ENCODE measurements at places on chromosomes 16 and 17.

DNA sequence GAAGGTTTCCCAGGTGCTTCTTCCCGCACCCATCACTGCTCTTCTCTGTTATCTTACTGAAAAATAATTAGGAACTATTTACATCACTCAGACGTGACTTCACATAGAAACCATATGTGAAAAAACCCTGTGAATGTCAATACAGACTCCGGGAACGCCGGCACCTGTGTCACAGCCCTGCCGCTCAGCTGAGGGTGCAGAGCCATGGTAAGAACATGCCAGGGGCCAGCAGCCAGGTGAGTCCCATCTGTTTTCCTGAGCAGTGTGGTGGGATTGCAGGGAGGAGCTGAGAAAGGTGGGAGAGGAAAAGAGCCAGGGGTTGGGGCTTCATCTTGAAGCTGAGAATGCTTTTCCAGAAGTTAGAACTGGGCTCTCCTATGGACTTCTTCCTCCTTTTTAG, 13.7 kb downstream of the FOXF1 start:
- no peak for DNase-seq

- no peak for DNase-seq
Measured at GRCh38 chr17:48704361-48705248, 17.7 kb downstream of the PRAC1 start.

GRCh38 chr16:733382-734207, 6.7 kb downstream of the HAGHL start:
- DNase-seq = peak; percentile 50

DNA sequence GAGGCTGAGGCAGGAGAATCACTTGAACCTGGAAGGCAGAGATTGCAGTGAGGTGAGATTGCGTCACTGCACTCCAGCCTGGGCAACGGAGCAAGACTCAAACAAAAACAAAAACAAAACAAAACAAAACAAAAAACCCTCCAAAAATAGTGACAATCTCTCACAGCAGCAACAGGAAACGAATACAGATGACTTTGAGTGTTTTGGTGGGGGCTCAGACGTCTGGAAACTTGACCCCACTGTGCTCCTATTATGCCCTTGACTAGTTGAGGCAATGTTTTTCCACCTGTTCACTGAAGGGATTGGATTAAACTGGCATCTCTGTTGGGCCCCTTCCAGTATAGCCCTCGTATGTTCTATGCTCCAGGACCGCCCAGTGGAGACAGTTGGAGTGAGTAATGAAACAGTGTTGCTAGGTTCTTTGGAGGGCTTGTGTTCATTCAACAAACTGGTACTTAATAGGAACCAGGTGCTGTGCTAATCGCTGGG, 167.0 kb downstream of the UTP18 start:
- no peak for DNase-seq

- DNase-seq = no peak
Measured at GRCh38 chr16:10086620-10087019, 95.6 kb downstream of the GRIN2A start.

- DNase-seq = no peak
Measured at GRCh38 chr16:23629516-23629915, 11.6 kb downstream of the PALB2 start.

- DNase-seq = peak; percentile 22
Measured at GRCh38 chr17:82767041-82767754, 15.3 kb downstream of the TBCD start.

DNA sequence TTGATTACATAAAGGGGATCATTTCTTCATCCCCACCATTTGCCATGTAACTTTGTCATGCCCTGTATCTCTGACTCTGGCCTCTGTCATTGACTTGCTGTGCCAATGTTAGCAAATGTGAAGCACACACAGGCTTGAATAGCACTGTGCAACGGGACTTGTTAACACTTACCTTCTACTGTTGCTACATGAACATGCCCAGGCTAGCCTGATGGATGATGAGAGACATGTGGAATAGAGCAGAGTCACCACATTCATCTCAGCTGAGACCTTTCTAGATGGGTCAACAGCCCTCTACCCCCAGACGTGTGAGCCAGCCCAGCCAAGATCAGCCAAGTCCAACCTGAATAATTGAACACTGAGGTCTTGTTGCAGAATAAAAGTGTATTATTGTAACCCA, 162.1 kb upstream of the SALL1 start:
- no peak for DNase-seq

GRCh38 chr17:27576477-27577083, 54.4 kb upstream of the LGALS9 start:
- no peak for DNase-seq

- no peak for DNase-seq
Measured at GRCh38 chr17:55632236-55632635, 90.4 kb downstream of the TMEM100 start.

DNA sequence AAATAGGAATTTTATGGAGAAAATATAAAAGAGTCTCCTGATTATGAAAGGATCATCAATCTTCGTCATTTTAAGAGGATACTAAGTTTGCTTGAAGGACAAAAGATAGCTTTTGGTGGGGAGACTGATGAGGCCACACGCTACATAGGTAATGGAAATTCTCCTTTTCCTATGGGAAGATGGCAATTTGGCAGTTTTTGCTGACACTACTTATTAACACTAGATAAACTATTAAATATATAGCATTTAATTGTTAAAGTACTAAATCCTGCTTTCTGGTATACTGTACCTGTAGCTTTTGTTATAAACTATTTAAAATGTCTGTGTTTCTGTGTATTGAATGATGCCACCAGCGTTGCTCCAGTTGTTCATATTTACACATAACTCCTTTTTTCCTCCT, 12.6 kb downstream of the ALDH3A2 start:
- DNase-seq = no peak

DNA sequence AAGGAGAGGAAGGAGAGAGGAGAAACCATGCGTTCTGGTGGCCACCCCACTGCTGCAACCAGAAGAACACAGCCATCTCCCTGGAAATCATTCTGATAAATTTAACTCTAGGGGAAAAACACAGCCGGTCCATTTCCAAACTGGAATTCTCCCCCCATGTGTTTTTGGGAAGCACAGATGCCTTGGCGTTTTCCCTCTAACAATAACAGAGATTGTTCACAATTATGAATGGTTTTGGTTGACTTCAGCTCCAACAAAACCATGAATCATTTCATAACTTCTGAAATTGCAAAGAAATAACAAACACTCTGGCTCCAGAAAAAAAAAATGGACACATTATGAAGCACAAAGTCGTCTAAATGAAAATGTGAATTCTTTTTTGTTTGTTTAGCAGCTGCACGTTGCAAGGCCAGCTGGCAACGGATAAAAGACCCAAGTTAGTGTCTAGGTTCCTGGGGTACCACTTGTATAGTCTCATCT, 46.2 kb downstream of the GNAO1 start:
- no peak for DNase-seq

DNA sequence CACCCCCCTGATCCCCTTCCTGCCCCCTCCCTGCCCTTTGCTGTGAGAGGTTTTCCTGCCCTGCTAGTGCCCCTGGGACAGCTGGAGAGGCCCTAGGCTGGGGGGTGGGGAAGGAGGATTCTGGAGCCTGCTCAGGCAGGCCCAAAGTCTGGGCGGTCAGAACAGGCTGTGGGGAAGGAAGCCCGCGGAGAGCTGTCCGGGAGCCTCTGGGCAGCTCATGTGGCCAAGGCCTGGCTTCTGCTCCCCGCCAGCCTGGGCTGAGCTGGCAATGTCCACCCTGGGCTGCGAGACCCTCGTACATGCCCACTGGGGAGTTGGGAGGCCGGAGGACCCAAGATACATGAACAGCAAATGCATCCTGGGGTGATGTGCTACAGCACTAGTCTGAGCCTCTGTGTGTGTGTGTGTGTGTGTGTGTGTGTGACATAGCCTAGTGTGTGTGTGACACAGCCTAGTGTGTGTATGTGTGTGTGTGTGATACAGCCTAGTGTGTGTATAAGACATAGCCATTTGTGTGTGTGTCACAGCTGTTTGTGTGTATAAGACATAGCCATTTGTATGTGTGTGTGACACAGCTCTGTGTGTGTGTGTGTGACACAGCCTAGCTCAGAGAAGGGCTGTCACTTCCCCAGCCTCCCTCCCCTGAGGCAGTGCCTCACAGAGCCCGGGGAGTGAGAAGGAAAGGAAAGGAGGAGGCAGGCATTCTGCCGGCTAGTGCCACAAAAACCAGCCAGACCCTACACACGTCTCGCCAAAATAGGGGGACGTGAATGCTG, 201.4 kb upstream of the CIBAR2 start:
- DNase-seq = no peak

GRCh38 chr17:43808076-43808475, 24.9 kb downstream of the MPP3 start:
- DNase-seq = no peak

- no peak for DNase-seq
Measured at GRCh38 chr16:51649631-51650030, 498.6 kb upstream of the SALL1 start.

DNA sequence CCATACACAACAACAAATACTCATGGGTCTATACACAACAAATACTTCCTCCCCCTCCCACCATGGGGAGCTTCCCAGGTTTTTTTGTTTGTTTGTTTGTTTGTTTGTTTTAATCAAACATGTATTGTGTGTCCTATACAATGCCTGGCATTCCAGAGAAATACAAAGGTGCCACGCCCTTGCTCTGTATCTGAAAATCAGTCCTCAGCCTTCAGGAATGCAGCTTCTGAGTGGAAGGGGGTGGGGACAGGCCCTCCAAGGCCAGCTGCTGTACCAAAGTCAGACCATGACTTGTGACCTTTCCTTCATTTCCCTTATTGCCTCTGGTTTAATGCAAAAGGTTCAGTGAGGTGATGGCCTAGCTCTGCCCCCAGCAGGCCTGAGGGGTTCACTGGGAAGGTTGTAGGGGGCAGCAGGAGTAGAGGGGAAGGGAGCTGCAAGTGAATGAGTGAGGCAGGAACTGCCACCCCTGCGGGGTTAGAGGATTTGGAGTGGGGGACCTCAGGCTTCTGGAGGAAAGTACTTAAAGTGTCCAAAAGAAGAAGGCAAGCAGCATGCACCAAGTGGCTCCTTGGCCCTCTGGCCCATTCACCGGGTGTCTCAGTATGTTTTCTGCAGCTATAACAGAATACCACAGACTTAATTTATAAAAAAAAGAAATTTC, 105.2 kb downstream of the CLEC16A start:
- no peak for DNase-seq

DNA sequence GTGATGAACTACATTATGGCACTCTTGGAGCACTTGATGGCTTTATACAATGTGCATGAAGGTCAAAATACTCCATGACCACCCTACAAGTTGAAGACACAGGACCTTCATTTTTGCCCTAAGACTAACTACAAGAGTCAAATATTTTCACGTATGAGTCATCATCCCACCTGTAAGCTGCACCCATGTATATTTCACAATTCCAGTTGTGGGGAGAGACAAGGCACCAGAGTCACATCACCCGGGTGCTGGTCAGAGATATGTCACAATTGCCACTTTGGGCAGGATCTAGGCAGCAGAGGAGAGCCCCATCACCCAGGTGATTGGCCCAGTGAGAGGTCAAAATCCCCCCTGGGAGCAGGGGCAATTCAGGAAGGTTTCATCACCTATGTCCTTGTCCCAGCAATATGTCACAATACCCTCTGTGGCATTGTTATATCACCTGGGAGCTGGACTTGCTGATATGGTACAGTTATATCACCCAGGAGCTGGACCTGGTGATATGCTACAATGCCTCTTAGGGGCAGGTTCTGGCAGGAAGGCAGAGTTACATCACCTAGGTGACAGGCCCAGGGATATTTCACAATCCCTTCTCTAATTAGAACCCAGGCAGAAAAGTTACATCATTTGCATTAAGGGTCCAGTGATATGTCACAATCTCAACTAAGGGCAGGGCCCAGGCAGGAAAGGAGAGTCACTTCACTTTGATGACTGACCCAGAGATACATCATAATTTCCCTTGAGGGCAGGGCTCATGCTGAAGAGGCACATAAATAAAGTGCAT, 1839.2 kb downstream of the TP53TG3F start:
- DNase-seq = no peak

GRCh38 chr17:57943645-57944044, 11.6 kb downstream of the CUEDC1 start:
- no peak for DNase-seq

GRCh38 chr16:54265575-54266107, 20.9 kb downstream of the IRX3 start:
- DNase-seq = no peak

GRCh38 chr17:38443356-38444031, 15.2 kb downstream of the ARHGAP23 start:
- DNase-seq = no peak

- DNase-seq = no peak
Measured at GRCh38 chr16:83137326-83137781, 510.6 kb downstream of the CDH13 start.

GRCh38 chr16:13911871-13912270, 8.1 kb upstream of the ERCC4 start:
- no peak for DNase-seq

GRCh38 chr17:76697702-76698465, 12.9 kb downstream of the MXRA7 start:
- no peak for DNase-seq

- DNase-seq = no peak
Measured at GRCh38 chr16:58685084-58685449, 497 bp upstream of the SLC38A7 start.

DNA sequence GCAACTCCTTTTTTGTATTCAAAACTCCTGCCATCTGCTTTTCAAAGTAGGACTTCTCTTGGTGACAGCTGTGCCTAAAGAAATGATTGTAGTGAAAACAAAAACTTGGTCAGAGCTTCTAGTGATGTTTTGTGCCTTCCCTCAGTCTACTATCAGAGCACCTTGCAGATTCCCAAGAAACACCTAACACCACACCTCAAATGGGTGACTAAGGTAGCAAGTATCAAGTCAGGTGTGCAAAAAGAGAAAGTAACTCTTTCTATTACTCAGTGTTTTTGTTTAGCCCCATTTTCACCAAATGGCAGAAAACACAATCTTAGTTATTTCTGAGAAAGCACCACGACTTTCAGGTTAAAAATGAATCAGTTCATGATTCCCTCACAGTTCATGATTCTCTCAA, 2.0 kb upstream of the PMFBP1 start:
- DNase-seq = no peak

DNA sequence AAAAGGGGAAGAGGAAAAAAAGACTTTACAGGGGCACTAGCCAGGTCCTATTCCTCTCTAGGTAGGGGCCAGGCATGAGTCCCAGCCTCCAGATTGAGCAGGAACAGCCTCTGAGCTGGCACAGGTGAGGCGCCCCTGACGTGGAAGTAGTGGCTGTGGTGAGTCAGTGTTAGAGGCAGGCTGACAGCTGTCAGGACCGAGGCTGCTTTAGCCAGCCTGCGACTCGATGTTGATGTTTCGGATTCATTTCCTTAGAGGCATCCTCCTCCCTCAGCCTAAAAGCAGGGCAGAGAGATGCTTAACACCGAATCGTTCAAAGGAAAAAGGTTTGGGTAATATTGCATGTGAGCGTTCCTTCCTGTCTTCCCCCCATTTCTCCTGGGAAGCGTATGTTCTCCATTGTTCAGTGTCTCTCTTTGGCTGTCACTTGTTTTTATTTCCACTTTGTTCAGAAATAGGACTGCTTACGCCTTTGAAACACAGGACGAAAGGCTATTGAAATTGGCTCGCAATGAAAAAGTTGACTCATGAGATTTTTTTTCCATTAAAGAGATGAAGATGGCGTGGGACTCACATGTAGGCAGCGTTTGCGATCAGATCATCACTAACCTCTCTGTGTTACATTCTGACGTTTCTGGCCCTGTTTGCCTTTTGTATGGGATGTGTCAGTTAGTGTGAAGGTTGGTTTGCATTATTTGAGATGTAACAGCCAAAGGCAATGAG, 1.3 kb downstream of the KIAA0513 start:
- peak; percentile 69 for DNase-seq

GRCh38 chr16:50121721-50122445, 31.2 kb upstream of the TENT4B start:
- DNase-seq = peak; percentile 25

GRCh38 chr17:9833922-9834321, 8.2 kb downstream of the GLP2R start:
- DNase-seq = no peak

GRCh38 chr17:7922845-7923628, 6.6 kb downstream of the KCNAB3 start:
- peak; percentile 77 for DNase-seq
